Effector memory CD8-positive, alpha-beta T cell (primary cell): ENCODE measurements at places on chromosomes 16 and 17.

GRCh38 chr16:27863377-27863776 is 200.1 kb downstream of the GSG1L start:
- H3K36me3 ChIP-seq: no peaks in the 10 kb centered on the region
- H3K27ac ChIP-seq: no peak overlapping the region
- no peak overlapping the region for H3K4me3 ChIP-seq
- peaks cover 5% of the 10 kb centered on the region for H3K4me1 ChIP-seq
- DNase-seq: no peak
- H3K27me3 ChIP-seq: peaks cover 1% of the 10 kb centered on the region

GRCh38 chr17:57988301-57989250 is 522 bp upstream of the VEZF1 start:
- no peaks in the 10 kb centered on the region for H3K27me3 ChIP-seq
- peak overlapping the region; percentile 93 for H3K27ac ChIP-seq
- DNase-seq: peak; percentile 56
- peak overlapping the region; percentile 92 for H3K4me3 ChIP-seq
- peaks cover 44% of the 10 kb centered on the region for H3K4me1 ChIP-seq
- H3K36me3 ChIP-seq: peaks cover 24% of the 10 kb centered on the region

DNA sequence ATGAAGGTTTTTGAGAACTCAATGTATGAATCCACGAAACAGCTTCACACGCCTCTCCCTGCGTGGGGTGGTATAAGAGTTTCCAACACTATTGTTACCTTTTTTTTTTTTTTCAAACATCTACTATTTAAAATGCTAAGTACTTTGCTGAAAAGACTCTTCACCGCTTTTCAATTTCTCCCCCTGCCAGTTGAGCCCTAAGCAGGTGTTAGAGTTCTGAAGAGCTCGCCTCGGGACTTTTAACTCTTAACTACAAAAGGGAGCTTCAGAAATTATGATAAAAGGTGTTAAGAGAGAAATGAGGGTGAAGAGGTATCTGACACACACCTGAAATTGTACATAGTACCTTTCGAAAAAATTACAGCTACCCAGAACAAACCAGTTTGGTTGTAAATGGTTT is 20.9 kb upstream of the PSMD7 start:
- H3K36me3 ChIP-seq: no peaks in the 10 kb centered on the region
- H3K27me3 ChIP-seq: peaks cover 48% of the 10 kb centered on the region
- H3K4me1 ChIP-seq: no peaks in the 10 kb centered on the region
- no peak for DNase-seq

DNA sequence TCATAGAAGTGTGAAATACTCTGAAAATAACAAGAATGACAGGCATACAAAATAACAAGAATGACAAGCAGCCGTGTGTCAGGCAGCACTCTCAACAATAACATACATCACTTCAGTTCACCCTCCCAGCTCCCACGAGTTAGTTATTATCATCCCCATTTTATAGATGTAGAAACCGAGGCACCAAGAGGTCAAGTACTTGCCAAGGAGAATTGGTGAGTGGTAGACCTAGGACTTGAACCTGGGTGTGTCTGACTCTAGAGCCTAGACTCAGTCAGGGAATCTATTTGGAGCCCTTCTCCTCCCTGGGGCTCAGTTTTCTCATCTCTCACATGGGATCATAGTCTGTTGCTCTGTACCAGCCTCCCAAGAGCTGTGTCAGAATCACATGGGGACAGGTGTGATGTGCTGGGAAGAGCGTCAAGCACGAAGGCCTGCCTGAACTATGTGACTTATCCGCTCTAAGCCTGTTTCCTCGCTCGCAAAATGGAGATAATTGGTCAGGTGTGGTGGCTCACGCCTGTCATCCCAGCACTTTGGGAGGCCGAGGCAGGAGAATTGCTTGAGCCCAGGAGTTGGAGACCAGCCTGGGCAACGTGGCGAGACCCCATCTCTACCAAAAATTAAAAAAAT is 19.4 kb upstream of the PHOSPHO1 start:
- no peak for DNase-seq
- no peaks in the 10 kb centered on the region for H3K4me1 ChIP-seq
- H3K36me3 ChIP-seq: peaks cover 4% of the 10 kb centered on the region
- peaks cover 13% of the 10 kb centered on the region for H3K27me3 ChIP-seq
- H3K4me3 ChIP-seq: no peak overlapping the region
- no peak overlapping the region for H3K27ac ChIP-seq

DNA sequence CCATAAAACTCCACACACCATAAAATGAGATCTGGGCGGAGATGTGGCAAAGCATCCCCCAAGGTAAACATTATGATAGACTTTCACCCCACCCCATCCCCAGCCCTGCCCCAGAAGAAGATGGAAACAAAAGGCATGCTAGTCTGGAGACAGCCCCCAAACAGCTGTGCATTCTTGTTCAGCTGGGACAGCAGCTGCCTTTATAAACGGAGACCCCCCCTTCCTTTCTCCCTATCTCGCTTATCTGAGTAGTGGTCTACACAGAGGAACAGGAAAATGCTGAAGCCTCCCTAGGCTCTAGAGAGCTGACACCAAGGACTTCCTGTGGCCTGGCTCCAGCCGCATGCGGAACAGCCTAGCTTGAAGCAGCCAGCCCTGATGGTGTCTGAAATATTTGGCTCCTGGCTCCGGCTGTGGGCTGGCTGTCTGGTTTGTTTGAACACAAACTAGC is 190.3 kb upstream of the ANKFN1 start:
- H3K36me3 ChIP-seq: no peaks in the 10 kb centered on the region
- H3K4me1 ChIP-seq: no peaks in the 10 kb centered on the region
- no peak overlapping the region for H3K27ac ChIP-seq

DNA sequence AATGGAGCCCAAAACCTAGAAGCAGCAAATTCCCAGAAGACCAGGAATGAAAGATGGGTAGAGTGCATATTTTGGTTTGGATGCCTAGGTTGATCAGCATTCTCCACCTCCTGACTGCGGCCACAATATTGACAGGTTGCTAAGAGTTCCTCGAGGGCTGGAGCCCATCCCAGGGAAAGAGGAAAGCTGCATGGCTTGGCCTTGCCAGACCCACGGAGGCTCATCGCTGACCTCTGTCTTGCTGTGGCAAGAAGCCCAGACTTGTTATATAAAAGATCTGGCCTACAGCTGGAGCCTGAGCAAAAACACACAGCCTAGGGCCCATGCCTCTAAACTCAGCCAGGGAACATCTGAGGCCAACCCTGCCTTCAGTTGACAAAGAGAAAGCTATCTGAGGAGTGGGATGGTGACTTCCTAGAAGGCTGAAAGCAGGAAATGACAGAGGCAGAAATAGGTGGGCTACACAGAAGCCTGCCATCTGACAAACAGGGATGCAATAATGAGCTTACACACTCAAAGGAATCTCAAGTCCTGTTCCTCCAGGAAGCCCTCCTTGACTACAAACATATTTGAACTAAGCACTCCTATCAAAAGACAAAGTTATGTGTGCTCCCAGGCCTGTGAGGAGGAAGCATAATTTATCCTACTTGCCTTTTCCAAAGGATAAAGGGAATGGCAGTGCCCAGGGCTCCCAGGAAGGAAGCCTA is 22.5 kb upstream of the SLC35B1 start:
- peak overlapping the region; percentile 78 for H3K27ac ChIP-seq
- no peak for DNase-seq
- H3K27me3 ChIP-seq: no peaks in the 10 kb centered on the region
- H3K4me3 ChIP-seq: no peak overlapping the region
- peaks cover 50% of the 10 kb centered on the region for H3K4me1 ChIP-seq
- peaks cover 61% of the 10 kb centered on the region for H3K36me3 ChIP-seq

- H3K27me3 ChIP-seq: no peaks in the 10 kb centered on the region
- no peak overlapping the region for H3K27ac ChIP-seq
- no peak overlapping the region for H3K4me3 ChIP-seq
- no peaks in the 10 kb centered on the region for H3K36me3 ChIP-seq
- peaks cover 23% of the 10 kb centered on the region for H3K4me1 ChIP-seq
Observed at GRCh38 chr17:4511199-4511932, 12.7 kb downstream of the SPNS2 start.

DNA sequence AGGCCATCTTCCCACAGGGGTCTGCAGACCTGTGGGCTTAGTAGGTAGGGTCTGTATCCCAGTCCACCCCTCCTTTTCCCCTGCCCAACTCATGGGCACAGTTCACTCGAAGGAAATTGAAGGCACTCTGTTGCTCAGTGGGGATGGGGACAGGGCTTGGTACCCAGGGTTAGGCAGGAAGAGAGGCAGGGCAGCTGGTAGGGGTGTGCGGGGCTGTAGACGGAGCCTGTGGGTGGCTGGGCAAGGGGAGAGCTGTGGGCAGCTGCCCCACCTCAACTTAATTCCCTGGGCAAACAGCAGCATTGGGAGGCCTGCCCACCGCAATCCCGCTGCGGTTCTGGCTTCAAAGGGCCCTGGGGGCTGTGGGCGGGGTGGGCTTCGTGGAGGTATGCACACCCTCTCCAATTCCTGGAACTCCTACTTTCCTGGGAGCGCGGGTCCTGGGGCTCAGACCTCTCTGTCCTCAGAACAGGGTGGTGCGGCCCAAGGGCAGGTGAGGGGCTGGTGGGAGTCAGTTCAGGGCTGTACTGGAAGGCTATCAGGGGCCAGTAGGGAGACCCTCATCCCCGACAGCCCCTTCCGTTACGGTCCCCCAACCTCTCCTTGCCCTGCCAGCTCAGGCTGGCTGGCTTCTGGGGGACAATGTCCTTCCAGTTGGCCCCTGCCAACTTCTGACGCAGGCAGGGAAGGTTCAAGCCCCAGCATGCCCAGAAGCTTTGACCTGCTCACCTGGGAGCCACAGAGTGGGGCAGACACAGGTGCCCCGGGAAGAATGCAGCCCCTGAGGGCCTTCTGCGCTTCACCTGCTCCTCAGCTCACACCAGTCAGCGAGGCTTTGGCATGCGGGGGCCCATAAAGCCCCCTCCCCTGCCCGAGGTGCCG is 9.1 kb downstream of the FOXJ1 start:
- peaks cover 5% of the 10 kb centered on the region for H3K4me1 ChIP-seq
- DNase-seq: no peak
- no peaks in the 10 kb centered on the region for H3K27me3 ChIP-seq
- H3K36me3 ChIP-seq: no peaks in the 10 kb centered on the region
- no peak overlapping the region for H3K27ac ChIP-seq

DNA sequence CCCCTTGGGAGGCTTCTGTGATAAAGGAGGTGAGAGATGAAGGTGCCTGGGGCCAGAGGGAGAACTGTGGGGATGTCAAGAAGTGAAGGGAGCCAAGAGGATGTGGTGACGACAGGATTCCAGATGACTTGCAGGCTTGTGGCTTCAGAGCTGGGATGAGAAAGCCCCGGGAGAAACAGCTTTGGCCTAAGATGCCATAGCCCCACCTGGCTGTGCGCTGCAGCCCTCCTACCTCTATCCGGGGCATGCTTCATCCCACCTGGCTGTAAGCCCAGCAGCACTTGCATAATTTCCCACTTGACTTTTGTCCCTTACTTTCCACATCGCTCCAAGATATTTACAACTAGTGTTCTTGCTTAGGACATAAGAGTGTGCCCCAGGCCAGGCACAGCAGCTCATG is 29.3 kb downstream of the GINS3 start:
- peaks cover 15% of the 10 kb centered on the region for H3K4me1 ChIP-seq
- no peak for DNase-seq
- peaks cover 60% of the 10 kb centered on the region for H3K27me3 ChIP-seq
- peaks cover 2% of the 10 kb centered on the region for H3K36me3 ChIP-seq
- H3K27ac ChIP-seq: no peak overlapping the region

DNA sequence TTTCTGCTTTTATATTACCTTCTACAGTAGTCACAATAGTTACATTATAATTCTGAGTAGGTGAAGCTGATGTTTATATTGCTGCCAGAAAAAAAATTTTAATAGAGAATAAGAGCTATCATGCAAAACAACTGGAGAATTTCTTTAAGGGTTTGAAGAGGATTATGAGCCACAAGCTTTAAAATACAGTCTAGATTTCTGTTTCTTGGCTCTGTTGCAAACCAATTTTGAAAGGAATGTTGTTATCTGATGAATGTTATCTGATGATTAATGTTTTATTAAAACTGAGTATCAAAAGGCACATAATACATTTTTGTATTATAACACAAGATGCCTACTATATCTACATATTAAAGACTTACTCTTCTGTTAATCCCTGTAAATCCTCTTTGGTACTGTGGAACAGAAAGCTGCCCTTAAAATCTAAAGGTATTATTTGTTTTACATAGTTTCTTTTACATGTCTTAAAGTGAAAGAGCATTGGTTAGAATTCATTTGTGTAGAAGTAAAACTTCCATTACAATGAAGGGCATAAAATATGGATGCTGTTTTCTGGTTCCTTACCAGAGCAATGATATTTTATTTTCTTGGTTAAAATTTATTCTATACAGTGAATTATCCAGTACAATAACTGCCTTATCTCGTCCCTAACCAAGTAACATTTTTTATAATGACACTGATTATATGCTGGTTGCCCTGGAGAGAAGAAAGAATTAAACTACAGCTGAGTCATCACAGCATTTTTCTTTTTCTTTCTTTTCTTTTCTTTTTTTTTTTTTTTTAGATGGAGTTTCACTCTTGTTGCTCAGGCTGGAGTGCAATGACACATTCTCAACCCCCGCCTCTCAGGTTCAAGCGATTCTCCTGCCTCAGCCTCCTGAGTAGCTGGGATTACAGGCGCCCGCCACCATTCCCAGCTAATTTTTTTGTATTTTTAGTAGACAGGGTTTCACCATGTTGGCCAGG is 205.7 kb downstream of the TANC2 start:
- no peaks in the 10 kb centered on the region for H3K4me1 ChIP-seq
- H3K27me3 ChIP-seq: no peaks in the 10 kb centered on the region
- no peaks in the 10 kb centered on the region for H3K36me3 ChIP-seq
- no peak overlapping the region for H3K4me3 ChIP-seq

GRCh38 chr16:75110637-75111513 is 5.7 kb downstream of the LDHD start:
- peaks cover 31% of the 10 kb centered on the region for H3K27me3 ChIP-seq
- H3K4me1 ChIP-seq: peaks cover 25% of the 10 kb centered on the region
- H3K27ac ChIP-seq: peak overlapping the region; percentile 57
- H3K36me3 ChIP-seq: no peaks in the 10 kb centered on the region
- peak; percentile 73 for DNase-seq

GRCh38 chr16:11914210-11915113 is 1.3 kb downstream of the GSPT1 start:
- peaks cover under 1% of the 10 kb centered on the region for H3K27me3 ChIP-seq
- H3K4me1 ChIP-seq: peaks cover 41% of the 10 kb centered on the region
- H3K4me3 ChIP-seq: peak overlapping the region; percentile 89

DNA sequence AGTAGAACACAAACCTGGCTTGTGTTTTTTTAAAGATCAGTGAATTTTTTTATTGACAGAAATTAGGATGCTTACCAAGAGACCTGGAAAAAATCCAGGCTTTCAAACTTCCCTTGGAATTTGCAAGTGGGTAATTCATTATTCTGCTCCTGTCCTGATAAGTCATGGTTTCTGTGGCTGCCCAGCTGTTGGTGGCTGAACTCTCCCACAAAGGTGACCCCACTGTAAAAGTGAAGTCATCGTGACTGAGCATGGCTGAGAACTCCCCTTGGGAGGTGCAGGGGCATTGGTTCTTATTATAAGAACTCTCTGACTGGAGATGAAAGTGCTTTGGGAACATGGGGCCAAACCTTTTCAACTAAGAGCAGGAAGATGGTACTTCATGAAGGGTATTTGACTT is 46.6 kb upstream of the TANC2 start:
- peaks cover 35% of the 10 kb centered on the region for H3K27me3 ChIP-seq
- no peak overlapping the region for H3K4me3 ChIP-seq
- H3K27ac ChIP-seq: no peak overlapping the region
- H3K4me1 ChIP-seq: no peaks in the 10 kb centered on the region
- DNase-seq: no peak
